ENCODE measurements at places on chromosomes 6 and 20.

DNA sequence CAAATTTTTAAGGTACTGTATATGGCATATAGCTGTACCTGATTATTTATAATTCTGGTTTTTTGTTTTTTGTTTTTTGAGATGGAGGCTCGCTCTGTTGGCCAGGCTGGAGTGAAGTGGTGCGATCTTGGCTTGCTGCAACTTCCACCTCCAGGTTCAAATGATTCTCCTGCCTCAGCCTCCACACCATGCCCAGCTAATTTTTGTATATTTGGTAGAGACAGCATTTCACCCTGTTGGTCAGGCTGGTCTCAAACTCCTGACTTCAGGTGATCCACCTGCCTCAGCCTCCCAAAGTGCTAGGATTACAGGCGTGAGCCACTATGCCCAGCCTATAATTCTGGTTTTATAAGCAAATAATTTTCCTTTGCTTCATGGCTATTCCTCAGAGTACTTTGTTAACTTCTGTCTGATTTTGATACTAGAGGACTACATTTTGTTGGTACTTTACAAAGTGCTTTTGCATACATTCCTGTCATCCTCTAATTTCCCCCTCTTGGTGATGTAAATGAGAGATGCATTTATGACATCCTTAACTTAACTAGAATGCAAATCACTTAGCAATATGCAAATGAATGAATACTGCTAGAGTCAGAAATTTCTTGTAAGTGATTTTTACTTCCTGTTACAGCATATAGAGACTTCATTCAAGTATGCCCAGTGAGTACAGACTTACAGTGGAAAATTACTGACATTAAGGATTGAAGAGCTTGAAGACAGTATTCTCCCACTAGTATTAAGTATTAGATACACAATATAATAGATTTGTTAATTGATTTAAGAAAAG, 35.7 kb upstream of the ARID1B start:
- no peak for DNase-seq

DNA sequence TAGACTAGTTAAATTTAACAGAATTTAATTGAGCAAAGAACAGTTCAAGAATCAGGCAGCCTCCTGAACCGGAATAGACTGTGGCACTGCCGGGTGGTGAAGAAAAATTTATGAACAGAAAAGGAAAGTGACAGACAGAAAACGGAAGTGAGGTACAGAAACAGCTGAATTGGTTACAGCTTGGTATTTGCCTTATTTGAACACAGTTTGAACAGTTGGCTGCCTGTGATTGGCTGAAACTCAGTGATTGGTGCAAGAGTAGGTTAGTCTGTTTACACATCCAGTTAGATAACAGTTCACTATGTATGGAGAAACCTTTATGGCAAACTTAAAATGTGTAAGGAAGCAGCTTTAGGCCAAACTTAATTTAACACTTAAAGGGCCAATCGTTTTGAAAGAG, 116.0 kb upstream of the CITED2 start:
- no peak for DNase-seq

DNA sequence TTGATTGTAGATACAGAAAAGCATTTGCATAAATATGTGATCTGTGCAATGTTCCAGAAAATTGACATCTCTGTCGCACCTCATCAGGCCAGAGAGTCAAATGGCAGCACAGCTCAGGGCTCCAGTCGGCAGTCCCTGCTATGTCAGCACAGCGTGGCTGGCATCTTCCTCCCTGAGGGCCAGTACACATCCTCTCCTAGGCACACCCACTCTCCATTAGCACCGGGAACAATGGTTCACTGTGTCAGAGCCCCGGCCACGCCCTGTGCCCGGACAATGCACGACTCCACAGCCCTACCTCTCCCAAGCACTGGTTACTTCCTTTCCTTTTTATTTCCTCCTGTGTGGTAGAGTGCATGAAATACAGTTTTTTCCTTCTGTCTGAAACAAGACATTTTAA, 114.9 kb downstream of the FOXC1 start:
- no peak for DNase-seq

DNA sequence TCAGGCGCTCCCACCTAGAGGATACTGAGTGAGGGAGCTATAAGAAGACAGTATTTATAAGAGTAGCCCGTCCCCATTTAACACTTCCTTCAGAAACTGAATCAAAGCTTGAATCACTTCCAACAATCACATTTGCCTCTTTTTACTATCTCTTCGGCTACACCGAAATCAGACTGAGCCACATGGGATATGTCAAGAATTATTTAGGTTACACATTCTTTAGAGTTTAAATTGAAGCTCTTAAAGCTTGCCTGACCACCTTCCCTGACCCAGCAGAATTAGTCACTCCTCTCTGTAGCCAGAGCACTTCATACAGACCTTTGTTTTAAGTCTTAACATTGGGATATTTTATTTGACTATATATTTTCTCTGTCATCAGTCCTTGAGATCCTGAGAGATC, 163.7 kb downstream of the MAFB start:
- no peak for DNase-seq

DNA sequence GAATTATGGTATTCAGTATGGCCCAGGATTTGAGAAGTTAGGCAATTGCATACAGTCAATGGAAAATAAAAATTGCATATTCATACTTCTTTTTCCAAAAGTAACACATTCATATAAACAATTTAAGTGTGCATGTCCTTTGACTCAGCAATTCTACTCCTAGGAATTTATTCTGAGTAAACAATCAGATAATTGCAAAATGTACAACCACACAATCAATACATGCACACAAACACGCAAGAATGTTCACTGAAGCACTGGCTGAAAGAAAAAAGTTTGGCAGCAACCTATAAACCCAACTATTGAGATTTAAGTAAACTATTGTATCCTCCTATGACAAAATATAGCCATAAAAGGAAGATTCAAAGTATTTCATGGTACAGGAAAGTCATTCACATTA, 1.6 kb downstream of the CYP39A1 start:
- DNase-seq: no peak

GRCh38 chr6:26412228-26412627, 10.2 kb downstream of the BTN3A1 start:
- DNase-seq: no peak

- DNase-seq: no peak
These were observed 19.6 kb upstream of the ABT1 start for GRCh38 chr6:26576929-26577719.

GRCh38 chr6:41589223-41589622, 43.0 kb downstream of the FOXP4 start:
- no peak for DNase-seq

DNA sequence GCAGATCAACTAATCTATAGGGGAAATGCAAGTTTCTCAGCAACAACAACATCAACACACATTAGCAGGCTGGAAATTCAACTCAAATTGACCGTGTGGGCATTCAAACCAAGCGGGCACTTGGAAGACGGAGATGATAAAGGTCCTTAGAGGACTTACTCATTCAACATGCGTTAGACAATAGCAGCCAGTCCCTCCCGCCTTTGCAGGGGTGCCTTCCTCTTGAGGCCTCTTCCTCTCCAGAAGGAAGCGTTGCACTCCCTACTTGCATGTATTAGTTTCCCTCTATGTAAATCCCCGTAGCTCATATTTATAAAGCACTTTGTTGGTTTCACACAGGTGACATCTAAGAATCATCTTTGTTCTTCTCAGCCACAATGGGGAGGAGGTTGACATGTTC, 300.8 kb upstream of the STXBP5 start:
- no peak for DNase-seq

DNA sequence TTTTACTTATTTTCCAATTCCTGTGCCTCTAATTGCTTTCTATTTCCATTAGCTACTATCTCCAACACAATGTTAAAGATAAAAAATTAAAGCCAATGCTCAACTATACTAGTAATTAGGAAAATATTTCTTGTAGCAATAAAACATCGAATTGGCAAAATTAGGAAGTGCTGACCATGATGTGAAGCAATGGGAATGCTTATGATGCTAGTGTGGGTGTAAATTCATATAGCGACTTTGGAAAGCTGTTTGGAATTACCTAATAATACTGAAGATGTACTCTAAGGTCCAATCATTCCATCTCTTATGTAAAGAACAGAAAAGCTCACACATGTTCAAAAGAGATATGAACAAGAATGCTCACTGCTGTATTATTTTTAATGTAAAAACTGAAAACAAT, 78.2 kb downstream of the UBE3D start:
- DNase-seq: no peak

- peak; percentile 58 for DNase-seq
These were observed 2.1 kb upstream of the HIVEP2 start for GRCh38 chr6:142946924-142947713.

DNA sequence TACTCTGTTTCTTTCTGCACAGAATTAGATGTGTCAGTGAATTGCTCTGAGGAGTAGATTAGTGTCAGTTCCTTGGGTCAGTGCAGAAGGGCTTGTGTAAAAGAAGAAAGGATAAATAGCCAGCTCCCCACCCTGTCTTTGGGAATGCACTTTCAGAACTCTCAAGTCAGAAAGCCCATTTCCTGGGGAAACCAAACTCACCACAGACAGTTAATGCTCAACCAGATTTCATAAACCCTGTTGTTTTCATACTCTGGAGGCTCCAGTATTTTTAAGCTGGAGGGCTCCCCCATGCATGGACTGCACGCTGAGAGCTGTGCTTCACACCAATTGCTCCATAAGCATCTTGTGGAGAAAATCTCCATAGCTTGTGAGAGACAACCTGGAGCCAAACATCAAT, 449.7 kb downstream of the CDH26 start:
- no peak for DNase-seq

- DNase-seq: no peak
These were observed 22.4 kb upstream of the TMEM217 start for GRCh38 chr6:37280162-37280887.

- no peak for DNase-seq
These were observed 72.9 kb downstream of the TOX2 start for GRCh38 chr20:43987531-43987930.

DNA sequence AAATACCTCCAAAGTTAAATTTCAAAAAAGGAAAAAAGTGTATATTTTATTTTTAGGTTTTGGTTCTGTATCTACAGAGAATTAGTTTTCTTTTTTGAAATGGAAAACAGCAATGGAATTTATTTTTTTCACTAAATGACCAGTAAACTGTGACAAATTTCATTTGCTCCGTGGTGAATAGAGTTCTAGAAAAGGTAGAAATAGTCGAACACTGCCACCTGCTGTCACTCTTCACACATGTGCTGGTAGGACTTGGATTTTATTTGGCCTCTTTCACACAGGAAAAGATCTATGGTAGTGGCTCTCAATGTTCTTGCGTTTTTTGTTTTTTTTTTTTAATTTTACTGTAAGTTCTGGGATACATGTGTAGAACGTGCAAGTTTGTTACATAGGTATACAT, 312.5 kb downstream of the EYA4 start:
- DNase-seq: no peak

- DNase-seq: no peak
These were observed 7.8 kb upstream of the TRIM38 start for GRCh38 chr6:25954756-25955155.

- no peak for DNase-seq
These were observed 98.4 kb upstream of the PRSS16 start for GRCh38 chr6:27149150-27149549.

DNA sequence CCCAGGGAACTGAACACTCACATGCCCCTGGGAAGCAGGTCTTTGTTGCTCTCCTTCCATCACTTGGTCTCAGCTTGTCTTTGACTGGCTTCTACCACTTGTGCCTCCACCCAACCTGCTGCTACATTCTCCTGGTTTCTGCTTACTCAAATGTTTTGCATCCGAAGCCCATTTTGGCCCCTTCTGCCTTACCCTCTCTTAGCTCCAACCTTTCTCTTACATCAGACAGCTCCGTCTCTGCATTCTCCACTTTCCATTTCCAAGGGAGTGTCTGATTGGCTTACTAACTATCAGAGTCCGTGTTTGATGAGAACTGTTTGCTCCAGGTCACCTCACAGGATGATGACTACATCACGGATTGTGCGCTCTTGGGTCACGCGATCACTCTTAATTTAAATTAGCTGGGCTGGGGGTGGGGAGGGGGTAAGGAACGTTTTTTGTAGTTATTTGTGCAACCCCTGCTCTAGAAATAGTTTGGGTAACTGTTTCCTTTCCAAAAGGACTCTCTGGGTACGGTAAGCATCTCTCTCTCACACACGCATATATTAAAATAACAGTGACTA, 844 bp upstream of the ABRACL start:
- DNase-seq: no peak

GRCh38 chr6:90537723-90538258, 49.1 kb downstream of the MAP3K7 start:
- no peak for DNase-seq

GRCh38 chr20:35652641-35653429, 11.9 kb downstream of the CPNE1 start:
- DNase-seq: no peak

- no peak for DNase-seq
These were observed 26.3 kb upstream of the MC3R start for GRCh38 chr20:56222201-56222600.

- DNase-seq: no peak
These were observed 2.4 kb downstream of the SYNE1 start for GRCh38 chr6:152634773-152635172.

- DNase-seq: no peak
These were observed 695.4 kb downstream of the PTPRT start for GRCh38 chr20:42494290-42494689.

GRCh38 chr20:17610566-17611289, 40.9 kb downstream of the DSTN start:
- DNase-seq: no peak

- no peak for DNase-seq
These were observed 8.9 kb downstream of the ESF1 start for GRCh38 chr20:13775867-13776266.

GRCh38 chr6:126848119-126848518, 270.4 kb upstream of the RSPO3 start:
- no peak for DNase-seq

- no peak for DNase-seq
These were observed 38.4 kb downstream of the TMEM242 start for GRCh38 chr6:157284738-157285421.

- no peak for DNase-seq
These were observed 2.8 kb downstream of the RAET1E start for GRCh38 chr6:149895048-149895590.

DNA sequence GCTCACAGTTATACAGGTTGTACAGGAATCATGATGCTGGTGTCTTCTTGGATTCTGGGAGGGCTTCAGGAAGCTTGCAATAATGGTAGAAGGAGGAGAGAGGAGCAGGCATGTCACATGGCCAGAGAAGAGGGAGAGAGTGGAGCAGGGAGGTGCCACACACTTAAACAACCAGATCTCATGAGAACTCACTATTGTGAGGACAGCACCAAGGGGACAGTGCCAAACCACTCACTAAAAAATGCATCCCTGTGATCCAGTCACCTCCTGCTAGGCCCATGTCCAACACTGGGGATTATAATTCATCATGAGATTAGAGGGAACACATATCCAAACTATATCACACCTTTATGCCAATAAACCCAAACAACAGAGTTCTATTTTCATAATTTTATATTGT, 67.2 kb downstream of the TRDN start:
- DNase-seq: no peak

DNA sequence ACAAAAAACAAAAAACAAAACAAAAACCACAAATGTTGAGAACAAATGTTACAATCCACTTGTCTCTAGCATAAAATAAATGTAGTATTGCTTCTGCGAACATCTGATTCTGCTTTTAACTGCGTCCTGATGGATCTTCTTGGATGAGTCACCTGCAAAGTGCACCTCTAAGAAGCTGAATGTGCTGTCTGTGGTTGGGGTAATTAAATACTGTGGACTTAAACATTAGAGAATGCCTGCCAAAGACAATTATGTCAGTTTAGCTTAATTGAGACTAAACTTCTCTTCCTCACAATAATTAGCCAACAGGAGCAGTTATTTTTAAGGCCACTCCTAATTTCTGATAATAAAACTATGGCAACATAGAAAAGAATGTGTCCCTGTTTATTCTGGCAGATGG, 253.4 kb downstream of the PHACTR1 start:
- DNase-seq: no peak

- peak; percentile 75 for DNase-seq
These were observed 58.8 kb downstream of the REV3L start for GRCh38 chr6:111423960-111424846.
